ENCODE measurements at places on chromosomes 6 and 20.

- DNase-seq, result no peak
Measured at GRCh38 chr6:158344534-158344933, 32.3 kb downstream of the TULP4 start.

DNA sequence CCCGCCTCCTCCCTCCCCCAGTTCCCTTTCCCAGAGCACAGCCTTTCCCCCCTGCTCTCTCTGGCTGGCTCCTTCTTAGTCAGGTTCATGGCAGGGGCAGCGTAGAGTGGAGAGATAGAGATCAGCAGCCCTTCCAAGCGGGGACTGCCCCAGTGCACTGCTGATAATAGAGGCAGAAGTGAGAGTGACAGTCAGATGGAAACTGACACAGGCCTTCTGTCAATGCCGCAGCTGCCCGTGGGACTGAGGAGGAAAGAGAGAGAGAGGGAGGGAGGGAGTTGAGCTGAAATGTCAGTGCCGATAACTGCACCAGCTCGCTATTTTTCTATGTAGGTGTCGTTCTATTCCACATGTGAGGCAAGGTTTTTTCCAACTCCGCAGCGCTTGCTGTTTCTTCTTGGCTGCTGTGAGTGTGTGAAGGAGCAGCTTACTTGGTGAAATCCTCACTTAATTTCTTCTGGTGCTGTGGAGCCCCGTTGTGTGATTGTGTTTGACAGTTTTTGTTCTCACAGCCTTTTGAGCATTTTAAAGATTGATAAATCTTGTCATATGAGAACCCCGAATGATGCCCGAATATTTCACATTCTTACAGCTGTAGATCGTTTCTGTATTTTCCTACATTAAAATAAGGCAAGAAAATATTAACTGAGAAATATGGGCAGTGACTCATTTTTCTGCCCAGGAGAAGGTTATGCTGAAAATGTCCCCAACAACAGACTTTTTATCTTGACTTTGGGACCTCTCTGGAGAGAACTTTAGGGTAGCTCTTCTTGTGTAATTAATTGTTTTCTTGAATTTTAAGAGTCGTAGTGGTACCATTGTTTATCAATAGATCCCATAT is 386.4 kb upstream of the MMS22L start:
- DNase-seq, result peak; percentile 81

DNA sequence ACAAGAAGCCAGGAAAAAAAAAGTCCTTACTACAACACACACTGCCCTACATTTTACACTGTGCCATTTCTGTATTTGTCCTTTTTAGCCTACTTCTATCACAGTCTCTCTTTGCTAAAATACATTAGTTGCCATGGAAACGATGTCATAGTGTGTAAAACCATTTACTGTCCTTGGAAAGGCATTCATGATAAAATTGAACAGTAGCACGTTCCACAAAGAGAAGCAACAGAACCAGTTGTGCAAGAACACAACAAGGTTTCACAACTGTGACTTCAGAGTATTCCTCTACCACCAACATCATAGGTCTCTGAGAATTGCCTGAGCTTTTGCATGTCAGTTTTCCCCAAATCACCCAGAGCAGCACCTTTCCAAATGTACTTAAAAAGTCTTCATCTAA is 20.5 kb downstream of the FYN start:
- no peak for DNase-seq

- no peak for DNase-seq
Measured at GRCh38 chr6:112457886-112458285, 110.8 kb downstream of the RFPL4B start.

DNA sequence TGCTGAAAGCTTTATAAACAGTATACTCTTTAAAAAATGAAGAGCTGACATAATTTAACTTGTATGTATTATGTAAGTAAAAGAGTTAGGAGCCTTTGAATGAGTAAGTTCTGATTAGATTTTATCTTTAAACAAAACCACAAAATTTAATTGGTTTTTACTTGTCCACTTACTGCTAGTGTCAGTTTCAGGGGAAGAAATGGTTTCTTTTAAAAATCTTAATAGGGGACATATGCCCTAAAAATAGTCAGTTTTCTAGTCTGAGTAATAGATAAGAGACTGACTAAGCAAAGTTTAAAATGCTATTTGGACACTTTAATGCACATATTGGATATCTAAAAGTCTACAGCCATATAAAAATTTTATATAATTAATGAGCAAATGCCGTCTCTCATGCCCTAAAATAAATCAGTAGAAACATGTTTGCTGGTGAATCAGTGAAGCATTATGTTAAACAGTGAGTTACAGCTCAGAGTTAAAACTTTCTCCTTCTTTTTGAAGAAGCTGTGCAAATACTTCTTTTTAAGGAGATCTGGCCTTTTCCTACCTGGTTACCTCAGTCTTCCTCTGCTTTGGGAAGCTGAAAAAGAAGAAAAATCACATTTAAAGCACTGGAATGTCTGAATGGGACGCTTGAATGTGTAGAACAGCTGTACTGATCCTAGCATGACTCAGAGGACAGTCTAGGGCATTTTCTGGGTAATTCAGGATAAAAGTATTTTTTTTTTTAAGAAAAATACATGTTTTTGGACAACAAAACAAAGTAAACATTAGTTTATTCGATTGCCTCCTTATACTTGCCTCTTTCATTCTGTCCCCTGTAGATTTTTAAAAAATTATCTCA is 55.3 kb downstream of the CDH26 start:
- no peak for DNase-seq

GRCh38 chr6:17269840-17270239 is 11.3 kb upstream of the RBM24 start:
- no peak for DNase-seq

DNA sequence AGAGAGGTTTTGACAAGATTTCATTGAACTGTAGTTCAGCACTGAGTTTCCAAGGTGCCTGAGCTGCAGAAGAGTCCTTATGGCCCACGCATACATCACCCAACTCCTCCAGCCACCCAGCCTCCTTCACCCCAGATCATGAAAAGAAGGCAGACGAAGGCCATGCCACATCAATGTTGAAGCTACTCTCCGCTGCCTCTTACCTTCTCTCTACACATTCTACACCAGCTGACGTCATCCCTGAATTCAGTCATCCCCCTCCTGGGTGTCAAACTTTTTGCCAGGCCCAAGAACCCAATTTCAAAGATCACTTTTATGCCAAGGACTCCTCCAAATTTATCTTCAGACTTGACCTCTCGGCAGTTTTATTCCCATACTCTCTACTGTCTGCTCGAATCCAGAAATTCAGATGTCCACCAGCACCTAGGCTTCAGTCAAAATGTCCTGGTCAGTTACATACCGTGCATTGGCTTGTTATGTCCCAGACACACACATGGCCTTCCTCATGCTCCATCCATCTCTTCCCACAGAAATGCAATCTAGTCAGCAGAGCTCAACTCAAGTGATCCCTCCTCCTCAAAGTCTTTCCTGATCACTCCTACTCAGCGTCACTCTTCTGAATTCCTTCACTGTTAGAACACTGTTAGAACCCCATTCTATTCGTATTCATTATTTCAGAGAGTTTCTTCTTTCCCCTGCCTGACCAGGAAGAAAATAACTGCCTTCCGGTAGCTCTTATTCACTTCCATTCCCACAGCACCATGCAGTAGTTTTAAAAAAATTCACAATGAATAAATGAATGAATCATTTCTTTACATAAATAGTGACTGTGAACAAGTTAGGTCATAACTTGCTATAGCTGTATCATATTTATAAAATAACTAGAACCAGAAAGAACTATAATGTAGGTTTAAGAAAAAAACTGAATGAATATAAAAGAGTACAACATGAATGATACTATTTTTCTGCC is 11.5 kb downstream of the ATXN1 start:
- no peak for DNase-seq

DNA sequence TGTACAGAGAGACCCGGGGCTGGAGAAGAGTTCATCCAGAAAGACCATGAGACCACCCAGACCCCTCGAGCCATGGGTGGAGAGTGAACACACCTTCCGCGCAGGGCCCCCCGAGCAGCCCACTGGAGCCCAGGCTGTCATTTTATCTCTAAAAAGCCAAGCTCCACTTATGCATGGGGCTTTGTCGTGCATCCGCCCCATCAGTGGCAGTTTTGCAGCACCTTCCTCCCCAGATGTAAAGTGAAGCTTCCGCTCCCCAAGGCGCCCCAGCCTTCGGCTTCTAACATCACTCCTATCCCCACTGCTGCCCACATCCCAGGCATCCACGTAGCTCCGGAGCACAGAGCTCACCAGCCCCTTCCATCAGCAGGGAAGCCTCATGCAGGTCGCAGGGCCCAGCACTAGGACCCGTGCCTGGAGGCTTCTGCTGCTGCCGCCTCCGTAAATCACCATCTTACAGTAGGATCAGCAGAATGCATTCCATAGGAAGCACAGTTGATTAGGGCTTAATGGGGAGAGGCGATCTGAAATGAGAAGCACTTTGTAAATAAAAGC is 301.1 kb downstream of the TAF4 start:
- DNase-seq, result no peak

DNA sequence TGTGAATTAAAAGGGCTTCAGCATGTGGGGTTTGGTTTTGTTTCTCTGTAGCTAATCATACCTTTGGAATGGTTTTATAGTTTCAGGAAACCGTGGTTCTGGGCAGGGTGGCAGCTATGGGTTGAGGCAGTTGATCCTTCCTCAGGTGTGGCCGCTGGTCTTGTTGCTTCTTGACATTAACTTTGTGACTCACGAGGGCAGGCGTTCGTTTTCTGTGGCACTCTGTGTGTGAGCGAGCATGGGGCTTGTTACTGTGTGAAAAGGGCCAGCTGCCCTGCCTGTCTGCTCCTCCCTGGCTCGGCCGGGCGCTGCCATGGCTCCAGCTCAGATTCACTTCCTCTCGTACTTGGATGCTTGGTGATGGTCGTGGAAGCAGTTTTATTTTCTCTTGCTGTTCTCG is 16.2 kb downstream of the DNAJC5 start:
- DNase-seq, result no peak

GRCh38 chr20:31803552-31804291 is 15.4 kb upstream of the MYLK2 start:
- no peak for DNase-seq

DNA sequence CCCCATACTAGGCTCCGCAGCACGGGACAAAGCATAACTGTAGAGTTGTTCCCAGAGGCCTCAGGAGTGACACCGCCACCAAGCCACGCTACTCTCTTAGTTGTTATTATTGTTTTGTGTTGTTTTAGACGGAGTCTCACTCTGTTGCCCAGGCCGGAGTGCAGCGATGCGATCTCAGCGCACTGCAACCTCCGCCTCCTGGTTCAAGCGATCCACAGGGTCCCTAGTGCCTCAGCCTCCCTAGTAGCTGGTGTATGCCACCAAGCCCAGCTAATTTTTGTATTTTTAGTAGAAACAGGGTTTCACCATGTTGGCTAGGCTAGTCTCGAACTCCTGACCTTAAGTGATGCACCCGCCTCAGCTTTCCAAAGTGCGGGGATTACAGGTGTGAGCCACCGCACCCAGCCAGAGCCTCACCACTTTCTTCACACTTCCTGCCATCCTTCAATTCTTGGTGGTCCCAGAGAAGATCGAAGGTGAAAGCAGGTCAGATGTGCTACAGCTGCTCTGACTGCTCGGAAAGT is 11.8 kb downstream of the RPL7L1 start:
- DNase-seq, result no peak

- no peak for DNase-seq
Measured at GRCh38 chr6:1619098-1619672, 9.5 kb downstream of the FOXC1 start.

GRCh38 chr20:35021063-35021462 is 65.4 kb downstream of the MYH7B start:
- peak; percentile 37 for DNase-seq

Data from islet precursor cell (in vitro differentiated cells).